GM23248 (cell line): ENCODE measurements at places on chromosomes 16 and 17. TPM values are rescaled to one million over a fixed set of nuclear protein-coding genes. Genes with fewer than 3 reads are reported as not detected.

DNA sequence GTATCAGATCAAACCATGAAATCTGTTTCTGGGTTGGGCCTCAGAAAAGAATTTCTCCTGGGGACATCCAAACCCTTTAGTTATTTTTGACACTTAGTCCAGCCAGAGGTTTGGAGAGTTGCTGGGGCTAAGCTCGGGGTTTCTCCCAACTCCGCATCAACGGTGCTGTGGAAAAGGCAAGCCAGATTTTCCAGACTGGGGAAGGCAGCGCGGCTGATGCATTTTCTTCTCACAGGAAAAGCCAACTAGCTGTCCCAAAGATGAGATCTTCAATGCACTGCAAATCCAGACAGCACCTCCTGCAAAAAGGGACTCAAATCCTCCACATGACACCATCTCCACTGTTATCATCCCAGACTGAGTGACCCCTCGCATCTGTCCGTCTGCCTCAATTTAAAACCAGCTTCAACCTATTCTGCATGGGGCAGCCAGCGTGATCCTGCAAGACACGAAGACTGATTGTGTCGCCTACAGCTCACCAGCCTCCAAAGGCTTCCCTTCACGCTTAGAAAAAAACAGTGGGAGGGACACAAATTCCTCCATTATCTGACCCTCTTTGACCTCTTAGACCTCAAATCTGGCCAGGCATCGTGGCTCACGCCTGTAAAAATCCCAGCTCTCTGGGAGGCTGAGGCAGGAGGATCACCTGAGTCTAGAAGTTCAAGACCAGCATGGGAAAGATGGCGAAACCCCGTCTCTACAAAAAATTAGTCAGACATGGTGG, 62.0 kb downstream of the GAS7 start:
- no peak for DNase-seq
- H3K27ac ChIP-seq: peak overlapping the region; percentile 82
- H3K4me3 ChIP-seq: peak overlapping the region; percentile 52
- peaks cover 18% of the 10 kb centered on the region for H3K4me1 ChIP-seq

ARL5C gene
- not detected in 2 replicates for polyA plus RNA-seq

DNA sequence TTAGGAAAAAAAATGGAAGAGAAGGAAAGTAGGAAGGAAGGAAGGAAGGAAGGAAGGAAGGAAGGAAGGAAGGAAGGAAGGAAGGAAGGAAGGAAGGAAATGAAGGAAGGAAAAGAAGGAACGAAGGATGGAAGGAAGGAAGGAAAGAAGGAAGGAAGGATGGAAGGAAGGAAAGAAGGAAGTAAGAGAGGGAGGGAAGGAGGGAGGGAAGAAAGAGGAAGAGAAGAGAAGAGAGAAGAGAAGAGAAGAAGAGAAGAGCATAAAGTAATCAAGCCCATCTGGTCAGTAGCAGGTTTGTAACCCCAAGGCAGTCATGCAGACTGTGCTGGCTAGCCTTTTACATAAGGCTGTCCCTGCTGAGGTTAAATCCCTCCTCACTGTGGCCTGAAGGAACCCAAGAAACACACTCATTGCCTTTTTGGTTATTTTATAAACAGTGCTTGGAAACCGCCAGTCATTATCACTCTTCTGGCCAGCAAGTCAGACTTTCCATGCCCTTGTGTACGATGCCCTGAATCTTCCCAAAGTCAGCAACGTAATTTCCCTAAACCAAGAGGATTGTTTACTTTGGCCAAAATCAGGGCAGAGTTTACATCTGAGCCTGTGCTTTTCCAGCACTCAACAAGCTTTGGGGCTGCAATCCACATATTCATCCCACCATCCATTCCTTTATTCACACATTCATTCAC, 409.6 kb upstream of the MAF start:
- H3K27me3 ChIP-seq: no peaks in the 10 kb centered on the region; the same call in none of the 2 replicates
- H3K4me1 ChIP-seq: peaks cover 9% of the 10 kb centered on the region
- H3K36me3 ChIP-seq: no peaks in the 10 kb centered on the region
- no peak overlapping the region for H3K27ac ChIP-seq

NLRC5 gene
- polyA plus RNA-seq: 9.3 and 10.6 TPM in 2 replicates

DNA sequence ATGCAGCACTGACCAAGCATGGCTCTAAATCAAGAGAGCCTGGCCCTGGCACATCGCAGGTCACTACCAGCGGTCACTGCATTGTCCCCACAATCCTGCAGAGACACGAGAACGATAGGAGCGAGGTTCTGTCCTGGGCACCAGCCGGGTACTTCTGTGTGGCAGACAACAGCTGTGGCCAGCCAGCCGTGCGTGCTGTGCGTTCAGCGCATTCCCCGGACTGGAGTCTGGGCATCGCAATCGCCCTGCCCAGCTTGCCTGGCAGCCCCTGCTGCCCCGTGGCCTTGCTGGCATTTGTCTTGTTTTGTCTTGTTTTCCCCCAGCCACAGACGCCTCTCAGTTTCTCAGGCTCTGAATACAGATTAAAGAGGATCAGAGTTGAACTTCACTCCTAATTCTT, 33.9 kb downstream of the COTL1 start:
- no peaks in the 10 kb centered on the region for H3K27me3 ChIP-seq
- peaks cover 9% of the 10 kb centered on the region for H3K36me3 ChIP-seq
- no peak for DNase-seq
- no peak overlapping the region for H3K27ac ChIP-seq

DNA sequence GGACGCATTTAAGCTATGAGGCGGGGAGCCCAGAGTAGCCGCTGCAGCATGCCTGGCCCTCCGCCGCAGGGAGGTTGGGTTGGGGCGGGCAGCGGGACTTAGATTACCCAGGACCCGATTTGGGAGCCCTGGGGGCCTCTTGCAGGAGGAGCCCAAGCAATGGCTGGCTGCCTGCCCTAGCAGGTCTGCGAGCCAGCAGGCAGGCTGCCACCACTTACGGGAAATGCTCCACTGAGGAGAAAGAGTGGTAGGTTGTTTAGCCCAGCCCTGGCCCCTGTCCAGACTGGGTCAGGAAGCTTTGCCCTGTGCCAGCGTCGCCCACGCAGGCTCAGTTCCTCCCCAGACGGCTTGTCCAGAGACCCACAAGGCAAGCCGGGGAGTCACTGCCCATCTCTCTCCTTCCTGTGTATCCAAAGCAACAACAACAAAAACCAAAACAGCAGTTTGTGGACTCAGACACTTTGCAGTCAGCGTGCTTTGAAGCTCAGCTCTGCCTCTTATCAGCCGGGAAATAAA, 10.3 kb upstream of the TVP23A start:
- DNase-seq: peak; percentile 93
- H3K4me3 ChIP-seq: peak overlapping the region; percentile 30
- peak overlapping the region; percentile 79 for H3K27ac ChIP-seq
- peaks cover 23% of the 10 kb centered on the region for H3K4me1 ChIP-seq
- no peaks in the 10 kb centered on the region; the same call in 1 of the 2 replicates for H3K27me3 ChIP-seq

DNA sequence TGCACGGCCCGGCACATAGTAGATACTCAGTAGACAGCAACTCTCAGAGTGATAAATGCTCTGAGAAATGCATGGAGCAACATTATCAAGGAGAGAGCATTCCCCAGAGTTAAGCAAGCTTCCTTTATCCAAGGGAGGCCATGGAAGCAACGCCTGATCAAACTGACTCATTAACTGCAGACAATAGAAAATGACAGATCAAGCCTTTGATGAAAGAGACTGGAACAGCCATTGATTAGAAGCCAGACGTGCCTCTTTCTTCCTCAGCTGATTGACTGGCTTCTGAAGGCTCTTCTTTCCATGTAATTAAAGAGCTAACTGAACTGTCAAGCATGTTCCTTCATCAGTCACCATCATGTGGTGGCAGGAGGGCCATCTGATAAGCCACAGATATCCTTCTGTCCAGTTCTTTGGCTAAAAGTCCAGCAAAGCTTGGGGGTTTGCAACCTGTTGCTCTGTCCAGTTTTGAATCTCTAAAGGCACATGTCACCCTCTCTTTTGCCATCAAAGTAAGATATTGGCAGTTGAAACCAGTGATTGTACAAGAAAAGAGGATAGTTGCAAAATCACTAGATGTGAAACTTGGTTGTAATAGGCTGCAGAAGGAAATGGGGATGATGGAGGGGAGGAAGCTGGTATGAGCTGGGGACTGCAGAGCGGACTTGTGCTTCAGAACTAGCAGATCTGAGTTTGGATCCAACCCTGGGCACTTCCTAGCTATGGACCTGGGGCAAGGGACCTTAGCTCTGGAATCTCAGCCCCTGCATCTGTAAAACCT, 188.0 kb downstream of the HAPSTR1 start:
- no peak overlapping the region for H3K27ac ChIP-seq
- no peaks in the 10 kb centered on the region for H3K36me3 ChIP-seq
- no peaks in the 10 kb centered on the region for H3K4me1 ChIP-seq
- H3K27me3 ChIP-seq: no peaks in the 10 kb centered on the region
- DNase-seq: no peak

DNA sequence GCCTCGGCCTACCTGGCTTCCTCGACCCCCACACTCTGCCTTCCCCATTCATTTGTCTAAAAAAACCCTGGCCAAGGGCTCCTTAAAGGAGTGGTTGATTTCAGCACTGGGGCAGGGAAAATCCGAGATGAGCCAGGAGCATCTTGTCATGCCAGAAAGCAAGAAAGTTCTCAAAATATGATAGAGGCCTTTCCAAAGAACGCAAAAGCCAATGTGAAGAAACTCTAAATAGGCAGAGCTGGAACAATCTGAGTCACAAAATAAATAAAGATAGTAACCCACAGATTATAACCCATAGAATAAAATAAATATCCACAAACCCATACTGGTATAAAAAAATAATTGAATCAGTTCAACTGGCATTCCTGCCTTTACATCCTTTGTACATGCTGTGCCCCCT, 192.3 kb upstream of the SALL1 start:
- H3K4me3 ChIP-seq: no peak overlapping the region
- H3K27ac ChIP-seq: no peak overlapping the region
- DNase-seq: no peak
- no peaks in the 10 kb centered on the region for H3K4me1 ChIP-seq
- H3K36me3 ChIP-seq: no peaks in the 10 kb centered on the region
- H3K27me3 ChIP-seq: no peaks in the 10 kb centered on the region

- 0 out of 2 replicates have a peak overlapping the region, but pooled peaks have one; percentile 5 for H3K4me3 ChIP-seq
- peaks cover 27% of the 10 kb centered on the region for H3K4me1 ChIP-seq
- peak overlapping the region; percentile 78 for H3K27ac ChIP-seq
- peaks cover 8% of the 10 kb centered on the region for H3K36me3 ChIP-seq
Measured at GRCh38 chr17:30429155-30429554, 48.1 kb upstream of the GOSR1 start.

DNA sequence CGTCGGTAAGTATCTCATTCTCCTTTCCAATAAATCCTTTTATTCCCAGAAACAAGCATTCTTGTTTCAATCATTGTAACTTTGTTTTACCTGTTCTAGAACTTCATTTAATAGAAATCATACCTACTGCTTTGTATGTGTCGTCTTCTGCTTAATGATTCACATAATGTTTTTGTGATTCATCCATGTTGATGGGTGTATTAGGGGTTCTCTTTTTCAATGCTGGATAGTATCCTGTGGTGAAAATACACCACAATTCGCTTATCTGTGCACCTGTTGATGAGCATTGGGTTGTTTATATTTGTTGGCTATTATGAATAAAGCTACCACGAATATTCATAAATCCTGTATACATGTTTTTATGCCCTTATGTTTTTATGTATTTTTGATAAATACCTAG, 703.2 kb downstream of the MAF start:
- no peak overlapping the region for H3K27ac ChIP-seq
- H3K27me3 ChIP-seq: no peaks in the 10 kb centered on the region
- H3K36me3 ChIP-seq: no peaks in the 10 kb centered on the region

CDC27 gene
- polyA plus RNA-seq: 106 and 113 TPM in 2 replicates

DNA sequence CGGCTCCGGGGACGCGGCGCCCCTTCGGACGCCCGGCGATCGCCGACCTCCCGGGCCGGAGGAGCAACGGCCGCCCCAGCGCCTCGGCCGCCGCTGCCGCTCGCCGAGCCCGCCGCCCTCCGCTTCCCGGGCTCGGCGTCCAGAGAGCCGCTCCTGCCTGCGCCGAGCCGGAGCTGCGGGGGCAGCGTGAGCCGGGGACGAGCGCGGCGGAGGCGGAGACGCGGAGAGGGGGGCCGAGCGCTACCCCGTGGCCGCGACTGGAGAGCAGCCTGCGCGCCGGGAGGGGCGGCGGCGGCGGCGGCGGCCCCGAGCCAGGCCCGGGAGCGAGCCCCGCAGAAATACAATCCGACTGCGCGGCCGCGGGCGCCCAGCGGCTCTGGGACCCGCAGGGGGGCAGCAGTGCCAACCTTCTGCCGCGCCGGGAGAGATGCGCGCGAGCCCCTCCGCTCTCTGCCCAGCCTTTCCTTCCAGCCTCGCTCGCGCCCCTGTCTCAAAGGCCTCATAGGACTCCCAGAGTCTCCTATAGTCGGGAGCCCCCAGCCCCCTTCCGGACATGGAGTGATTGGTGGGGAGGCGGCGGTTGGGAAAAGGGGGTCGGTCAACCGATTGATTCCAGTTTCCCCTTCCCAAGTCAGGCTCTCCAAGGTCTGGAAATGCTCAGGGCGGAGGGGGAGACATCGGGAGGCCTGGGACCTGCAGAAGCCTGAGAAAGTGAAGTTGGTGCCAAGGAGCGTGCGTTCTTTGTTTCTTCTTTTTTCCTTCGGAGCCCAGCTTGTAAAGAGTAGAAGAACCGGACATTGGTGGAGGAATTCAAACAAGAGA, 1.0 kb upstream of the SDK2 start:
- no peaks in the 10 kb centered on the region for H3K36me3 ChIP-seq
- peak overlapping the region; percentile 47 for H3K4me3 ChIP-seq
- DNase-seq: peak; percentile 50
- H3K27ac ChIP-seq: no peak overlapping the region
- no peaks in the 10 kb centered on the region for H3K4me1 ChIP-seq

DNA sequence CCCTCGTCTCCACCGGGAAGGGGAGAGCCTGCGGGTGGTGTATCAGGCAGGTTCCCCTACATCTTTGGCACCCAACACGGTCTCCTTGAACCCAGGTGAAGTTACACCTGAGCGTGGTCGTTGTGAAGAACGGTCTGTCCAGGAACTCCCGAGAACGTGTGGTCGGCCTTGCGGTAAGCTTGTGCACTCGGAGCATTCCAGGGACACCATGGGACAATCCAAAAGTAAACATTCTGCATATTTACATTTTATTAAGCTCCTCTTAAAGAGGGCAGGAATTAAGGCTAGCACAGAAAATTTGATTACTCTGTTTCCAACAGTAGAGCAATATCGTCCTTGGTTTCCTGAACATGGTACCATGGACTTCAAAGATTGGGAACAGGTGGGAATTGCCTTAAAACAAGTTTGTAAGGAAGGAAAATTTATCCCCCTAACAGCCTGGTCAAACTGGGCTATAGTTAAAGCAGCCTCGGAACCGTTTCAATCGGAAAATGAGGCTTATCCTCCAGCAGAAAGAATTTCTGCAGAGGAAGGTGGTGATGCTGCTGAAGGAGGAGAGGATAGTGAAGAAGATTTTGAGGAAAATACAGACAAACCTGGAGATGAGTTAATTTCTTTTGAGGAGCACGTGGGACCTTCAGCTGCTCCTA, 18.2 kb downstream of the ALOX15B start:
- H3K4me1 ChIP-seq: no peaks in the 10 kb centered on the region
- peaks cover 37% of the 10 kb centered on the region for H3K27me3 ChIP-seq
- no peak overlapping the region for H3K4me3 ChIP-seq
- no peak overlapping the region for H3K27ac ChIP-seq
- H3K36me3 ChIP-seq: no peaks in the 10 kb centered on the region
